H9 (cell line): ENCODE measurements at places on chromosomes 1 and 21.
A peak's percentile ranks its signal among the peaks of the same experiment; 100 is the strongest.

- no peak for DNase-seq
- no peak overlapping the region for H3K4me3 ChIP-seq
- no peaks in the 10 kb centered on the region for H3K27me3 ChIP-seq
- no peak overlapping the region for H3K27ac ChIP-seq
Observed at GRCh38 chr1:85116856-85117255, 68.6 kb upstream of the MCOLN3 start.

DNA sequence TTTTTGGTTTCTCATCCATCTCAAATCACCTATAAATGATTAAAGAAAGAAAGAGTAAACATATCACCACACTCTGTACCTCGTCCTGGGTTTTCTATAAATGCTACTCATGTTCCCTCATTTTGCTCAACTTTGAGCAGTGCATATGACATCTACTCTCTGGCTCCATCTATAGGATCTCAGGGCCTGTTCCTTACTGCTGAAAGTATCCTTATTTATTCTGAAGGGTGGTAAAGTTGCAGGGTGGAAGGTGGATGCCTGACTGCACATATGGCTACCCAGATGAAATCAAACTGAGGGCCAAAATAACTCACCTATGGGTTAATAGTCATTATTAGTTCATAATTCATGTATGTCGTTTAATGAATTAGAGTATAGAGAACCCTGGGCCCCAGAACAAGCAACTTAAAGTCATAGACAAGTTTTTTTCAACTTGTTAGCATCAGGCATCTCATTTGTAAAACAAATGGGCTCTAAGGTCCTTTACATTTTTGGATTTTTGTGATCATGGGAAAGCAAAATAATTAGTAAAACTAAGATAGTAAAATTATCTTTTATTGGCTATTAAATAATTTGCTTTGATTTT lies 46.5 kb downstream of the NCF2 start:
- H3K4me1 ChIP-seq: peaks cover 2% of the 10 kb centered on the region; the same call in 1 of the 2 replicates
- H3K27me3 ChIP-seq: no peaks in the 10 kb centered on the region
- DNase-seq: no peak

GRCh38 chr1:155013632-155014031 lies 11.0 kb downstream of the ZBTB7B start:
- H3K4me1 ChIP-seq: peaks cover 3% of the 10 kb centered on the region; the same call in 1 of the 2 replicates
- H3K27ac ChIP-seq: no peak overlapping the region
- H3K27me3 ChIP-seq: no peaks in the 10 kb centered on the region

- no peaks in the 10 kb centered on the region for H3K27me3 ChIP-seq
- H3K4me3 ChIP-seq: no peak overlapping the region
- H3K27ac ChIP-seq: no peak overlapping the region
- H3K36me3 ChIP-seq: no peaks in the 10 kb centered on the region
- no peak for DNase-seq
Observed at GRCh38 chr1:221644663-221645258, 97.1 kb downstream of the DUSP10 start.

GRCh38 chr21:36419241-36419640 lies 34.0 kb downstream of the CHAF1B start:
- H3K4me1 ChIP-seq: no peaks in the 10 kb centered on the region
- no peak for DNase-seq
- H3K27me3 ChIP-seq: no peaks in the 10 kb centered on the region
- no peak overlapping the region for H3K27ac ChIP-seq
- H3K4me3 ChIP-seq: no peak overlapping the region

DNA sequence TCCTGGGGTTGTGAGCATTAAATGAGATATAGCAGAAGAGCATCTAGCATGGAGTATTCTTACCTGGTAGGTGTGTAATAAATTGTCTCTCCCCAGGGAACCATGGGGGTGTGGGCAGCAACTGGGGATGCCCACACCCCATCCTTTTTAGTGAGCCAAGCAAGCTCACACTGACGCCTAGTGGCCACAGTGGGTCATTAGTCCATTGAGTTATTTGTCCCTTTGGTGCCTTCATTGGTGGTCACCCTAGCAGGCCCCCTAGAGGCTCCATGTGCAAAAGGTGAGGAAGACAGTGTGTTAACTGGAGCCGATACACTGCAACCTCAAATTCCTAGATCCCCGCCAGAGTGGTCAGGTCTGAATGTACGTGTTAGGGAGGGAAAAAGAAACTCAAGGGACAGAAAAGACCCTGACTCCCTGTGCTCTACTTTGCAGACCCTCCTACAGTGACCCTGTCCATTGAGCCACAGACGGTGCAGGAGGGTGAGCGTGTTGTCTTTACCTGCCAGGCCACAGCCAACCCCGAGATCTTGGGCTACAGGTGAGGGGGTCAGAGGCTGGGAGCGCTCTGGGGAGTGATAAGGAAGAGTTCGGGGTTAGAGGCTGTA lies 93.3 kb upstream of the CD1D start:
- no peaks in the 10 kb centered on the region for H3K27me3 ChIP-seq
- peaks cover 73% of the 10 kb centered on the region for H3K36me3 ChIP-seq
- no peaks in the 10 kb centered on the region for H3K4me1 ChIP-seq
- DNase-seq: peak; percentile 87
- H3K4me3 ChIP-seq: peak overlapping the region; percentile 24; the same call in 1 of the 3 replicates

GRCh38 chr1:7454052-7454815 lies 316.9 kb upstream of the VAMP3 start:
- H3K4me3 ChIP-seq: no peak overlapping the region
- H3K27ac ChIP-seq: no peak overlapping the region
- peak; percentile 45 for DNase-seq
- no peaks in the 10 kb centered on the region for H3K27me3 ChIP-seq
- no peaks in the 10 kb centered on the region; the same call in 1 of the 2 replicates for H3K4me1 ChIP-seq
- H3K36me3 ChIP-seq: no peaks in the 10 kb centered on the region

- H3K4me1 ChIP-seq: no peaks in the 10 kb centered on the region
- DNase-seq: no peak
- no peak overlapping the region for H3K27ac ChIP-seq
- no peaks in the 10 kb centered on the region; the same call in 1 of the 2 replicates for H3K27me3 ChIP-seq
Observed at GRCh38 chr1:180144659-180145357, 9.9 kb upstream of the QSOX1 start.

GRCh38 chr1:152880316-152880715 lies 2.2 kb downstream of the SMCP start:
- no peaks in the 10 kb centered on the region for H3K4me1 ChIP-seq
- peaks cover 22% of the 10 kb centered on the region for H3K36me3 ChIP-seq
- no peak overlapping the region for H3K4me3 ChIP-seq
- no peak overlapping the region for H3K27ac ChIP-seq

DNA sequence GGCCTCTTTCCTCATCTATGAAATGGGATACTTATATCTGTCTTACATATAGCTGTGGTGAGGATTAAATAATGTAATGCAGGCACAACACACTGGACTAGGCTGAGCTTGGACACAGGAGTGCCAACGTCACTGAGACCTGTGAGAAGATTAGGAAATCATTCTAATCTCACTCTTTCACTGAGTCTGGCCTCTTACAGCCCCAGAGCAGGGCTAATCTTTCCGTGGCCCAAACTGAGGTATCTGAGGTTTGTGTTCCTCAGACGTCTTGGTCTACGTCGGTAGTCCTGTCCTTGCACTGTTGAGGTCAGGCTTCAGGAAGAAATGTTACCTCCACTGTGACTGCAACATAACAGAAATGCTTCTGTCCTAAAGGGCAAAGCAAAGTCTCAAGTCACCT lies 22.6 kb upstream of the A3GALT2 start:
- no peak overlapping the region for H3K27ac ChIP-seq
- H3K36me3 ChIP-seq: no peaks in the 10 kb centered on the region
- no peak overlapping the region; the same call in 2 of the 3 replicates for H3K4me3 ChIP-seq
- H3K4me1 ChIP-seq: peaks cover 10% of the 10 kb centered on the region

DNA sequence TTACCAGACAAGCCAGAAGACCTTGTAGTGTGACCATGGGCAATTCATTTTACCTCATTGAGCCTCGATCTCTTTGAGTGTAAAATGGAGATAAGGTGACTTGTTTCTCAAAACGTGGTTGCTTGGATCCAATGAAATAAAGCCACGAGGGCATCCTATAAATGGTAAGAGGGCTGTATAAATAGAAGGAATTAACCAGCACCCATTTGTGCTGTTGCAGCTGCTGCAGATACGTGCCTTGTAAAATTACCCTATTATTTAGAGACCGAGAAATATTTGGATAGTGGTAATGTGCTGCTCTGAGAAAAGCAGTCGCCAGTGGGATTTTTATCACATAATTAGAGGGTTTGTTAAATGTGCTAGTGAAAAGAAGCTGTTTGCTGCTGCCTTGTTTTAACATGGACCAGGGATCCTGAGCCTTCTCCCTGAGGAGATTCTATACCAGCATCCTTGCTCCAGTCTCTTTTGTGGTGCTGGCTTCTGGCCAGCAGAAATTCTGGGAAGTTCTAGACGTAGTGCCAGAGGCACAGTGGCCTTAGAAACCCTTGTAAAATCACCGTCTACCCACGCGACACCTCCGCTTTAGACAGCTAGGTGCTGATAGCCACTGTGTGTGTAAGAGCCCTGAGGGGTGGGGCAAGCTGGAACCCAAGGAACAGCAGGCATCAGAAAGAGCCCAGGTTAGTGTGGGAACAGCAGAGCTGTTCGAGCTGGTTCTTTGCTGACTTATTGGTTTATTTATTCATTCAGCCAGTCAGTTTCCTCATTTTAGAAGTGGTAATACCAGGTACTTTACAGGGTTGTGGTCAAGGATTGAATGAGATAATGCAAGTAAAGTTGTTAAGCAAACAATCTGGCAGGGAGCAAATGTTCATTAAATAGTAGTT lies 137.5 kb downstream of the NOS1AP start:
- no peak for DNase-seq
- H3K27me3 ChIP-seq: no peaks in the 10 kb centered on the region
- H3K36me3 ChIP-seq: no peaks in the 10 kb centered on the region; the same call in 2 of the 3 replicates

GRCh38 chr1:91201176-91201575 lies 179.3 kb upstream of the ZNF644 start:
- H3K27me3 ChIP-seq: no peaks in the 10 kb centered on the region
- H3K36me3 ChIP-seq: no peaks in the 10 kb centered on the region
- no peak overlapping the region for H3K27ac ChIP-seq
- H3K4me1 ChIP-seq: no peaks in the 10 kb centered on the region

- no peak overlapping the region for H3K27ac ChIP-seq
- no peak overlapping the region for H3K4me3 ChIP-seq
- no peaks in the 10 kb centered on the region for H3K27me3 ChIP-seq
- DNase-seq: no peak
- no peaks in the 10 kb centered on the region for H3K36me3 ChIP-seq
- H3K4me1 ChIP-seq: peaks cover 6% of the 10 kb centered on the region; the same call in 1 of the 2 replicates
Observed at GRCh38 chr1:234755449-234755863, 145.5 kb upstream of the IRF2BP2 start.

- H3K27ac ChIP-seq: no peak overlapping the region
- no peaks in the 10 kb centered on the region for H3K4me1 ChIP-seq
- peaks cover 6% of the 10 kb centered on the region; the same call in 1 of the 2 replicates for H3K27me3 ChIP-seq
- H3K4me3 ChIP-seq: no peak overlapping the region
- DNase-seq: peak; percentile 48
Observed at GRCh38 chr1:16617114-16617631, 3.8 kb upstream of the NBPF1 start.

DNA sequence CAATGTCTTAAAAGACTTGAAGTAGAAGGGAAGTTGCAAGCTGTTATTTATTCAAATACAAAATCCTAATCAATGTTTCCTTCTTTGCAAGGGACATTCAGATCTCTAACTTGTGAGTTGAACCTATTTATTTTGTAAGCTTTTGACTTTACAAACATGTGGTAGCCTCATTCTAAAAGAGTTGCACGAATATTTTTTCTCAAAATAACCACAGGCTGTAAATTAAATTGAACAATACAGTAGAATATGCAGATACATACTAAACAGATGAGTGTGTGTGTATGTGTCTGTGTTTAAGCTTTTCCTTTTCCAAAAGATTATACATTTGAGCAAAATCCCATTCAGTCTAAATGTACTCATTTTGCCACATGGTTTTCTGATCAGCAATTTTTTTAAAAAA lies 4.8 kb upstream of the DYNLT5 start:
- no peak overlapping the region for H3K27ac ChIP-seq
- no peaks in the 10 kb centered on the region; the same call in 1 of the 2 replicates for H3K27me3 ChIP-seq
- DNase-seq: no peak
- no peak overlapping the region for H3K4me3 ChIP-seq

DNA sequence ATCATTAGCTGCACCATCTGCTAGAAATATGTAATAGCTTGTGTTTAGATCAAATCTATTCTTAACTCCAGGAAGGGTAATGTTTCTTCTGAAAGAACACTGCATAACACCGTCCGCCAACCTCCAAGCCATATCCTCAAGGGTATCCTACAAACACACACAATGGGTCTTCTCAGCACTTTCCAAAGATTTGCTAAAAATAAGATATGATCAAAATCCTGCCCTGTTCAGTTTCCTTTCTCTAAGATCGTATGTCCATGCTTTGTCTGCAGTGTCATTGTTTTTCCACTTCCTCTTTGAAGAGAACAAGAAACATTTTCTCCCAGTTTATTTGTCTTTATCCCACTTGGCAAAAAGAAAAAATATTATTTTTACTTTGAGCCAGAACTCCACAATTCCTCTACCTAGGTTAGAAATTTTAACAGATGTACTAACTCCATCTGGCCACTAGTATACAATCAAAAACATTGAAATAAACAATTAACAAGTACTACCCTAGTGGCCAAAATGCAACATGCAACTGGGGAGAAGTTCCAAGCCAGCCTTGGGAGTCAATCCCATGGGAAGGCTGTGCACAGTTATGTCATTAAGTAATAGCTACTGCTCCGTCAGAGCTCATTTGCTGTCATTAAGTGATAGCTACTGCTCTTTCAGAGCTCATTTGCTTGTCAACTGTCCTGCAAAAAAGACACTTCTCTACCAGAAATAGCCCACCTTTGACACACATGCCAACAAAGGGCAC lies 37.8 kb downstream of the FRRS1 start:
- H3K27ac ChIP-seq: no peak overlapping the region
- peak; percentile 39 for DNase-seq
- H3K4me1 ChIP-seq: peaks cover 2% of the 10 kb centered on the region; the same call in 1 of the 2 replicates
- no peaks in the 10 kb centered on the region for H3K36me3 ChIP-seq

GRCh38 chr1:92442351-92442750 lies 44.4 kb downstream of the GFI1 start:
- H3K27ac ChIP-seq: no peak overlapping the region
- no peaks in the 10 kb centered on the region for H3K27me3 ChIP-seq
- no peak for DNase-seq
- H3K36me3 ChIP-seq: no peaks in the 10 kb centered on the region
- no peaks in the 10 kb centered on the region for H3K4me1 ChIP-seq

DNA sequence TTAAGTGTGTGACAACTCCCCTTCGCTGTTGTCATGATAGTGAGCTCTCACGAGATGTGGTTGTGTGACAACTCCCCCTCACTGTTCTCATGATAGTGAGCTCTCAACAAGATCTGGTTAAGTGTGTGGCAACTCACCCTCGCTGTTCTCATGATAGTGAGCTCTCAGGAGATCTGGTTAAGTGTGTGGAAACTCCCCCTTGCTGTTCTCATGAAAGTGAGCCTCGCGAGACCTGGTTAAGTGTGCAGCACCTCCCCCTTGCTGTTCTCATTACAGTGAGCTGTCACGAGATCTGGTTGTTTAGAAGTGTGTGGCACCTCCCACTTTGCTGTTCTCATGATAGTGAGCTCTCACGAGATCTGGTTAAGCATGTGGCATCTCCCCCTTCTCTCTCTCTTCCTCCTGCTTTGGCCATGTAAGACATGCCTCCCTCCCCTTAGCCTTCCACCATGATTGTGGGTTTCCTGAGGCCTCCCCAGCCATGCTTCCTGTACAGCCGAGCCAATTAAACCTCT lies 25.1 kb upstream of the LSS start:
- DNase-seq: no peak
- peaks cover 96% of the 10 kb centered on the region for H3K36me3 ChIP-seq
- H3K27ac ChIP-seq: no peak overlapping the region
- no peaks in the 10 kb centered on the region for H3K27me3 ChIP-seq
